Renal cortical epithelial cell (primary cell): ENCODE measurements at places on chromosomes 2 and 18.

DNA sequence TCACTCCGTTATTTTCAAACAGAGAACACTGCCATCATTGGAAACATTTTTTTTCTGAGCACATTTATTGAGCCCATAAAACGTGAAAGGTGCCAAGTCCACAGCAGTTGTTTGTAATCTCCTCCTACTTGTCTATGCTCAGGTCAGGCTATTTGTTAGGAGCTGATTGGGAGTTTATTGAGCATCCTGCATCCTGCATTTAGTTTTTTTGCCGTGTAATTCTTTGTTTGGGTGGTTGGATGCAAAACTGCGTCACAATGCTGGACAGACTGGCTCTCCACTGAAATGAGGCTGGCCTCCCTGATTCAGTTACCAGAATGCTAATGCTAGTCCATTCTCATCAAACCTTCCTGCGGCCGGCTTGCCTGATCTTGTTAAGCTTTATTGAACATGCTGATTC lies 71.4 kb downstream of the RAPGEF4 start:
- no peak for DNase-seq

- DNase-seq = no peak
These were observed 28.3 kb downstream of the MYO7B start for GRCh38 chr2:127563458-127564428.

- peak; percentile 40 for DNase-seq
These were observed 53.6 kb upstream of the LAPTM4A start for GRCh38 chr2:20104900-20105545.

DNA sequence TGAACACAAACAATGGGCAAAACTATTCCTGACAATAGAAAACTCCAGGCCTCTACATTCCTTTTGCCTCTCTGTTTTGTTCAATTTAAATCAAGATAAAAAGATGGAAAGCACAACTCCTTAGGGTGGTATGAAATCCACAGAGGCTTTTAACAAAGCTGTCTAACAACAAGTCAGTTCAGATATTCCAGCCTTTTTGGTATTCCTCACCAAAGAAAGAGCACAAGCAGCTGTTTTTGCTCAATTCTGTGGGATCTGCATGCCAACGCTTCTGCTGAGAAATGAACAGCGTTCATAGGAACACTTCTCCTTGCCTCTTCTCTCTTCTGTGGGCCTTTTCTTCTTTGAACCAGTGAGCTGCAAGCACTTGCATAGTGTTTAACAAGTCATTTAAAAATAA lies 411.6 kb upstream of the TCF4 start:
- no peak for DNase-seq

GRCh38 chr18:29218091-29218490 lies 1041.2 kb upstream of the CDH2 start:
- no peak for DNase-seq

DNA sequence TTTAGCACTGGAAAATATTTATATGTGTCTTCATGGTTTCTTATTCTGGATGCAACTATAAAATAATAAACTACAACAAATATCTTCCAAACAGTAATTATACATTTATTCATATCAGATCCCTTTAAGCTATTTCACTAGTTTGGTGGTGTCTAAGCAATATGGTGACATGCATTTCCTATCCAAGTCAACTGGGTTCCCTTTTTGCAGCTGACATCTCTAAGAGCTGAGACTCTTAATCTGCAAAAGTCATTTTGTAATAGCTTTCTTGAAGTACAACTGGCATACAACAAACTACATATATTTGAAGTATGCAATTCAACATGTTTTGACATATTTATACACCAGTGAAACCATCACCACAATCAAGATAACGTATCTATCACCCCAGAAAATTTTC lies 59.9 kb upstream of the SLC1A4 start:
- no peak for DNase-seq

- peak; percentile 4 for DNase-seq
These were observed 158.4 kb downstream of the RNF152 start for GRCh38 chr18:61734396-61734795.

GRCh38 chr18:45361125-45361851 lies 254.0 kb upstream of the SLC14A2 start:
- DNase-seq = no peak

- no peak for DNase-seq
These were observed 30.2 kb upstream of the RHOB start for GRCh38 chr2:20416723-20417122.

- no peak for DNase-seq
These were observed 44.0 kb upstream of the HPCAL1 start for GRCh38 chr2:10258726-10259125.

- DNase-seq = peak; percentile 37
These were observed 36.0 kb downstream of the MRPL33 start for GRCh38 chr2:27807476-27807875.

DNA sequence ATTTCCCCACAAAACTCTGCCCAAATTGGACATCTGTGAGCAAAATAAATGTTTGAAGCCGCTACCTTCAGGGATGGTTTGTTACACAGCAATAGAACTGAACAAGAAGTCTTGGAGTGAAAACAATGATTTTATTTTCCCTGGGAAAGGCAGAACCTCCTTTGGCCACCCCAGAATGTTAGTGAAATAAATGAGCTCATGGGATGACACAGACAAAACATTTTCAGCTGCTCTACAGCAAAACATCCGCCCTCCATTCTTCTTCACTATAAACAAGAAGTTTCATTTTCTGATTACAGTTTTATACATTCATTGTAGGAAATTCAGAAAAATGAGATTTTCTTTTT lies 4.3 kb upstream of the EFHD1 start:
- no peak for DNase-seq
